ENCODE measurements at places on chromosomes 4 and X.
A peak's percentile ranks its signal among the peaks of the same experiment; 100 is the strongest.

DNA sequence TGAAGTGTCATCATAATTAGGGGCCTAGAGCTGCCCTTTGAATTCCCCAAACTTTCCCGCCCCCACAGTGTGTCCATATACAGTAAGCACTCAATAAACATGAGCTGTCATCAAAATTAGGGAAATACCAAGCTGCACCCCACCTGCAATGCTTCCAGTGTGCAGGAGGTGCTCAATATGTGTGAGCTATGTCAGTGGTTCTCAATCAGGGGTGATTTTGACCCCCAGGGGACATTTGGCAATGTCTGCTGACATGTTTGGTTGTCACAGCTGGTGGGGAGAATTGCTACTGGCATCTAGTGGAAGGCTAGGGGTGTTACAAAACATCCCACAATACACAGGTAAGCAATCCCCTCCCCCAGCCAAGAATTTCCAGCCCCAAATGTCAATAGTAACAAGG, 748 bp downstream of the CFP start:
- no peak for DNase-seq

- no peak for DNase-seq
Measured at GRCh38 chr4:57418133-57418532, 307.9 kb upstream of the IGFBP7 start.

GRCh38 chrX:39156051-39156450, 354.8 kb downstream of the MID1IP1 start:
- no peak for DNase-seq

DNA sequence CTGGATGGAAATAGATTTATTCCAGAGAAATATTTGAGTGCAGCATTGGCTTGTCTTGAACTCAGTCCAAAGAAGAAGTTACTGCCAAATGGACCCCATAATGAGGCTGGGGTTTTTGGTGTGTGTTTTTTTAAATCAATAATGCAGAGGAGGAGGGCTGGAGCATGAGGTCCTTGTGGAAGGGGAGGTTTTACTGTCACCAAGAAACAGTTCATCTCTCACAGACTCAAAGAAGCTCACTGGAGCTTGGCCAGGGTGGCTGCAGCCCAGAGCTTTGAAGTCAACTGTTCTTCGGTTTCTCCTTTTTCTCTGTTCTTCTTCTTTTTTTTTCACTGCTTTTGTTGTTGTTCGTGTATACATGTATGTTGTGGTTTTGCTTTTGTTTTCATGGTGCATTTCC, 377.7 kb downstream of the FBXW7 start:
- DNase-seq = no peak

GRCh38 chrX:139058831-139059495, 347.4 kb upstream of the FGF13 start:
- peak; percentile 2 for DNase-seq

GRCh38 chr4:163331629-163332376, 593 bp downstream of the NPY1R start:
- no peak for DNase-seq

- no peak for DNase-seq
Measured at GRCh38 chr4:141675384-141675783, 39.0 kb downstream of the IL15 start.

DNA sequence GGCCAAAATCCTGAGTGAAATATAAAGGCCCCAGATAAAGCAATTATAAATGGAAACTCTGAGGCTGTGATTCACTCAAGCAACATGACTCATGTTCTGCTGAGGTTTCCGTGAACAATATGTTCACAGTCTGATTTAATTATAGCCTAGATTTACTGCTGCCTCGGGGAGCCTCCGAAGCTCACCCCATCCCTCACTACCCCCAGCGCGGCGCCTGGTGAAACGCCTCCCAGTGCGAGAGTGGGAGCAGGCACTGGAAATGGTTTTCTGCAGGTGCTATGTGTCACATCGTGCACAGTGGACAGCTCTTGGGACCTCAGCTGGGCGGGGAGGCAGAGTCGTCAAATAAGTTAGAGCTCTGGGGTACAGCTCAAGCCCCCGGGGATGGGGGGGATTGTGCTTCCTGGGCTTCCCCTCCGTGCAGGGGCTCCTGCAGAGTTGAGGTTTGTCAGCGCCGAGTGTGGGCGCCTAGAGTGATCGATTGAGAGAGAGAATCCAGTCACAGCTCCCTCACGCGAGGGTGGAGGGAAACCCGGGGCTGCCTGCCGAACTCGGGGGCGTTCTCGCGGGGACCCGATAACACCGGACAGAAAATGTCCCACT, 110.6 kb downstream of the PHKA2 start:
- peak; percentile 52 for DNase-seq

DNA sequence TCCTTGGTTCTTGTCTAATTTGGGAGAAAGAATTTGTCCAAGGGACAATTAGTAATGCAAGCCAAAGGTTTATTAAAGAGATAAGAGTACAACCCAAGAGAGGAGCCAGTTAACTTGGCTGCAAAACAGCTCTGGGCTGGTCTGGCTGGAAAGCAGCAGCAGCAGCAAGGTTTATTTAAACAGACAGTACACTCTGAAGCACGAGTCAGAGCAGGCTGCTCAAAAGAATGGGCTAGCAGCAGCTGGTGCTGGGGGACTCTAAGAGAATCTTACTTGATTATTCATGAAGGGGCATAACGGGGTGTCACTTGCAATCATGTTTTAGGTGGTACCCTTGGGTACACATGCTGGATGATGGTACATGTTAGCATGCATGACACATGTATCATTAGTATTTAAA, 17.1 kb upstream of the CT47C1 start:
- no peak for DNase-seq

GRCh38 chr4:184250795-184251669, 33.4 kb upstream of the ENPP6 start:
- DNase-seq = peak; percentile 33

Data from fibroblast of gingiva (primary cell).